ENCODE measurements at places on chromosomes 2 and 18.

GRCh38 chr2:176415174-176415895 is 146.1 kb downstream of the MTX2 start:
- DNase-seq, result no peak

GRCh38 chr2:9618410-9618809 is 12.4 kb downstream of the YWHAQ start:
- DNase-seq, result peak; percentile 17

GRCh38 chr2:29249666-29250253 is 134.5 kb downstream of the CLIP4 start:
- DNase-seq, result no peak

- DNase-seq, result no peak
These were observed 192.3 kb downstream of the PMAIP1 start for GRCh38 chr18:60092073-60092472.

- no peak for DNase-seq
These were observed 41.6 kb downstream of the ACKR3 start for GRCh38 chr2:236610991-236611821.

Data from CD8-positive, alpha-beta memory T cell (primary cell).